CD4-positive, alpha-beta T cell (primary cell): ENCODE measurements at places on chromosomes 13 and 19. TPM values are rescaled to one million over a fixed set of nuclear protein-coding genes. Genes with fewer than 3 reads are reported as not detected.

Gene ZNF559
- total RNA-seq: 4.7 TPM

GRCh38 chr19:17314007-17314593 is 4.7 kb downstream of the DDA1 start:
- no peak for DNase-seq

DNA sequence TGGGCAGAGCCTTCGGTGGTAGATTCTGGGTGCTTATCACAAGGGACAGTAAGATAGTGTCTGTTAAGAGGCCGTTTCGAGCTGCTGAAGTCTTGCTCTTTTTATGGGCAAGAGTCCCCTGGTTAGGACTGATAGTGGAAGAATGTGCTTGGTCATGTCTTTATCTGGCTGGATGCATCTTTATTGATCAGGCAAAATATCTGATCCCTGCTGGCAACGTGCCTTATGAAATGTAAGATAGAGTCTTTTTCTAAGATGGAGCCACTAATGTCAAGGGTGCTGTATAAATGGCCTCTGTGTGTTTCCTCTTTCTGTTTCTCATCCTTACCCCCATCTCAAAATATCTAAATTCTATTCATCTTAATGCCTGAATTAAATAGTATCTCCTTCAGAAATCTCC is 53.3 kb downstream of the MYO16 start:
- no peak for DNase-seq

DNA sequence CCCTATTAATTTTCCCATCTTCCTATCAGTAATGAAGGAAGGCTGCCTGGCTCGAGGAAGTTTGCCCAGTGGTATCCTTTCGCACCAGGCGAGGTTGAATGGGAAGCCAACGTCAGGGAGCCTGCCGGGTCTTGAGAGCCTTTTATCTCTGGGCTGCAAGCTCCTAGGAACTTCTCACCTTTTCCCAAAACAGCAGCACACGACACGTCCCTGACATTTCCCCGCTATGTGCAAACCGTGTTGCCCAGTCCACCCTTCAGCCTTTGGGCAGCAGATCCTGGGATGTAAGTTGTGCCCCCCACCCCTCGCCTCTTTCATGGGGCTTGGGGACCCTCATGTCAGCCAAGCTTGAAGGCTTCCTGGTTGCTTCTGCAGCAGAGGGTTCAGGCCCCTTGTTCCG is 179.1 kb downstream of the ZNF536 start:
- no peak for DNase-seq

- DNase-seq: no peak
Measured at GRCh38 chr13:39415008-39415802, 187.8 kb downstream of the LHFPL6 start.

DNA sequence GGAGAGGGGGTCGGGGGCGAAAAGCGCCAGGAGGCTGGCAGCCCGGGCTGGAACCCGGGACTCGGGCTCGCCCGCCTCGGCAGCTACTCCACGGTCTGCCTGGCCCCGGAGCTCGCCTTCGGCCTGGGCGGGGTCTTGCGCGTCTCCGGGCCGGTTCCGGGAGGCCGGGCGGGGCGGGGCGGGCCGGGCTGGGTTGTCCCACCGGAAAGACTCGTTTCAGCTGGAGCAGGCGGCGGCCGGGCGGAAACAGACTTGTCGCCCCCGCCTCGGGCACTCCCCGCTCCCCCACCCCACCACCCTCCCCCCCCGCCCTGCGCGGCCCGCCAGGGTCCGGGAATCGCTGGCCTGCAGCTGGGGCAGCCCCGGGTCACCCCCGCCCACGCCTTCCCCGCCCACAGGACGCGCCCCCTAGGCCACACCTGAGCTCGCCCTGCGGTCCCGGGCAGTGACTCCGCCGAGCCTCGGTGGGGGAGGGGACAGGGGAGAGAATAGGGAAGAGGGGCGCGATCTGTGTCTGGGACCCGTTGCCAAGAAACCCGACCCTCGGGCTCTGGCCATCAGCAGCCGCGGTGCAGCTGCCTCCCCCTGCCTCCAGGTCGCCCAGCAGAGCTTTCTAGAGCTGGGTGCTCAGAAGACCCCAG is 109.4 kb downstream of the KCTD15 start:
- DNase-seq: no peak

- DNase-seq: no peak
Measured at GRCh38 chr19:45767881-45768654, 984 bp downstream of the SIX5 start.
